ENCODE measurements at places on chromosomes 2 and 18. TPM values are rescaled to one million over a fixed set of nuclear protein-coding genes. Genes with fewer than 3 reads are reported as not detected.

- H3K36me3 ChIP-seq, result no peaks in the 10 kb centered on the region
- DNase-seq, result no peak
- no peak overlapping the region for H3K27ac ChIP-seq
- H3K4me3 ChIP-seq, result no peak overlapping the region
- H3K27me3 ChIP-seq, result no peaks in the 10 kb centered on the region
Measured at GRCh38 chr18:35510076-35510651, 12.4 kb upstream of the INO80C start.

DNA sequence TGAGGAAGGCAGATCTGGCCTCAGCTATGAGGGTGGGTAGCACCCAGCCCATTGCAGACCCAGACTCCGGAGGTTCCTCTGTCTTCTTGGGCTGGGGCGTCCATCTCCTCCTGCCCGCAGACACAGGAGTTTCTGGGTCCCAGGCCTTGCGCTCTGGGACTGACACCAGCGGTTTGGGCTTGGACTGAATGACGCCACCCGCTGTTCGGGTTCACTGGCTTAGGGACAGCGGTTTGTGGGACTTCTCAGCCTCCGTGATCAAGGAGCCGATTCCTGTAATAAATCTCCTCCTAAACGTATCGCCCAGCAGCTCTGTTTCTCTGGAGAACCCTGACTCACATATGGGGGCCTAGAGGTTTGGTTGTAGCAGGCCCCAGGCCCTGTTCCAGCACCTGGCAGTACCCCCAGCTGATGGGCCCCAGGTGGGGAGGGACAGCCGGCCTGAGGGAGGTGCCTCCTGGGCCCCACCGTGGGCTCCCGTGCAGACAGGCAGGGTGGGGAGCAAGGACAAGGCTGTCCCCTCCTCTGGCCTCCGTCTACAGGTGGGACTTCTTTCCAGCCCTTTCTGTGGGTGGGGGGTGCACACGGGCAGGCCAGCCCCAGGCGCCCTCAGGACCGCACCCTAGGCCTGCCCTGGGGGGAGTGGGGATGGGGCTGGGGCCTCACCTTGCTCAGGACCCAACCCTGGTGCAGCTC lies 4.5 kb upstream of the AQP12A start:
- H3K27me3 ChIP-seq, result no peaks in the 10 kb centered on the region
- H3K27ac ChIP-seq, result no peak overlapping the region
- no peak overlapping the region for H3K4me3 ChIP-seq
- no peaks in the 10 kb centered on the region for H3K36me3 ChIP-seq
- H3K4me1 ChIP-seq, result peaks cover 5% of the 10 kb centered on the region

DNA sequence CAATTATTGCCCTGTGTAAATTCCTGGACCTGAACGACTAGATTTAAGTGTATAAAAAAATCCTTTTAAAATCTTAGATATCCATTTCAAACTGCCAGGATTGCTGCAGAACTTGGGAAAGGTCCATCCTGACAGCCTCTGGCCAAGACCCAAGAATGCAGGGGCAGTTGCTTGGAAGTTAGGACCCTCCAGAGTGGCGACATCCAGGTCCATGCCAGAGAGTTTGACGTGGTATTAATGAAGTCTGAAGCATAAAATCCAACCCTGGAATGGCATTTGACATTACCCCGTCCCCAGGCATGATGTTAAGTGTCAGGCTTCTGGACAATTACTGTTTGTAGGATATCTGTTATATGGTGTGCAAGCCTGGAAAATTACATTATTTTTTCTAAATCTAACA lies 810.2 kb downstream of the CNTNAP5 start:
- H3K4me3 ChIP-seq, result no peak overlapping the region
- H3K27me3 ChIP-seq, result no peaks in the 10 kb centered on the region
- no peak for DNase-seq

- H3K36me3 ChIP-seq, result no peaks in the 10 kb centered on the region
- no peak for DNase-seq
- H3K4me1 ChIP-seq, result no peaks in the 10 kb centered on the region
- H3K4me3 ChIP-seq, result no peak overlapping the region
- no peaks in the 10 kb centered on the region for H3K27me3 ChIP-seq
Measured at GRCh38 chr2:200667413-200667812, 81.6 kb downstream of the AOX1 start.

LYPD6 gene
- not detected for polyA plus RNA-seq

- no peaks in the 10 kb centered on the region for H3K36me3 ChIP-seq
- no peak overlapping the region for H3K27ac ChIP-seq
- no peak overlapping the region for H3K4me3 ChIP-seq
- no peak for DNase-seq
- peaks cover 14% of the 10 kb centered on the region for H3K4me1 ChIP-seq
Measured at GRCh38 chr2:236176951-236177350, 8.8 kb upstream of the GBX2 start.

CDCA7 gene
- polyA plus RNA-seq, result 3.9 TPM

- H3K4me1 ChIP-seq, result no peaks in the 10 kb centered on the region
- H3K4me3 ChIP-seq, result no peak overlapping the region
- H3K27me3 ChIP-seq, result no peaks in the 10 kb centered on the region
- no peaks in the 10 kb centered on the region for H3K36me3 ChIP-seq
- no peak for DNase-seq
Measured at GRCh38 chr2:28709101-28709500, 42.5 kb upstream of the PPP1CB start.

GRCh38 chr18:75923169-75923568 lies 495.7 kb upstream of the SMIM21 start:
- H3K27me3 ChIP-seq, result no peaks in the 10 kb centered on the region
- DNase-seq, result no peak
- H3K36me3 ChIP-seq, result no peaks in the 10 kb centered on the region
- no peak overlapping the region for H3K27ac ChIP-seq
- no peak overlapping the region for H3K4me3 ChIP-seq
- no peaks in the 10 kb centered on the region for H3K4me1 ChIP-seq

DNA sequence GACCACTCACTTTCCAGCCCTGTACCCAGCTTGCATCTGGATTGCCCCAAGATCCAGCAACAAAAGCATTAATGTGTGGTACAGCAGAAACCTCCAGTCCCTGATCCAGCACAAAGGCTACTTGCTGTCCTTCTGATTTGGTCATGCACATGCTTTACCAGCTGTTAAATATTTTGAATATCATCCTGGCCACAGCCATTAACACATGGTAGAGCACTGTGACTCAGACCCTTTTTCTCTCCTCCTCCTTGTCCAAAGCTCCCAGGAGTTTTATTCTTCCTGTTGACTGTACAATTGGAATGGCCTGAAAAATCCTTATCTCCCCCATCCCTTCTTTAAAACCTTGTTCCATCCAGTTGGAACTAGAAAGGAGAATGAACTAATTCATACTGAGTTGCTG lies 419.7 kb upstream of the TNP1 start:
- H3K36me3 ChIP-seq, result no peaks in the 10 kb centered on the region
- no peak overlapping the region for H3K4me3 ChIP-seq
- no peak for DNase-seq
- no peaks in the 10 kb centered on the region for H3K27me3 ChIP-seq
- H3K4me1 ChIP-seq, result no peaks in the 10 kb centered on the region

GRCh38 chr2:69291004-69291650 lies 95.9 kb downstream of the GFPT1 start:
- no peak overlapping the region for H3K27ac ChIP-seq
- H3K4me1 ChIP-seq, result no peaks in the 10 kb centered on the region
- DNase-seq, result no peak
- H3K27me3 ChIP-seq, result no peaks in the 10 kb centered on the region
- H3K4me3 ChIP-seq, result no peak overlapping the region

DNA sequence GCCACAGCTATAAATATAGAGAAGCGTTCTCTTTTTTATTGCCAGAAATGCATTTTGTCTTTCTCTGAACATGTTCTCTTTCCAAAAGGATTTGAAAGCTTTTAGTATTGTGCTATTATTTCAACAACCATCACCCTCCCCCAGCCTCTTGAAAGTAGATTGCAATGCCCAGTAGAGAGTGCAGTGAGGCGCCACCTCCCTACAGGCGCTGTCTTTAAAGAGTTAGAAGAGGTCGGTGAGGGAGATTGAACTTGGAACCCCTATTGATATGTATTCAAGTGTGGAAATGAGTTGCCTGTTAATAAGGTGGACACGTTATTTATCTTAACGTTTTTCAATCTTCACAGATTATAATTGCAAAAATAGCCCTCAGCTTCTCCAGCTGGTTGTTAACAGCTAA lies 360.3 kb downstream of the LRP1B start:
- H3K27me3 ChIP-seq, result no peaks in the 10 kb centered on the region
- H3K4me3 ChIP-seq, result no peak overlapping the region

GRCh38 chr2:202908186-202908585 lies 3.3 kb downstream of the WDR12 start:
- no peak overlapping the region for H3K4me3 ChIP-seq
- no peak for DNase-seq
- no peaks in the 10 kb centered on the region for H3K27me3 ChIP-seq
- H3K36me3 ChIP-seq, result no peaks in the 10 kb centered on the region
- H3K4me1 ChIP-seq, result peaks cover 13% of the 10 kb centered on the region

GRCh38 chr18:7872569-7872968 lies 305.5 kb downstream of the PTPRM start:
- H3K27me3 ChIP-seq, result no peaks in the 10 kb centered on the region
- no peak overlapping the region for H3K4me3 ChIP-seq
- no peak for DNase-seq
- H3K27ac ChIP-seq, result no peak overlapping the region

GPAT2 gene
- 3.6 TPM for polyA plus RNA-seq

- H3K27me3 ChIP-seq, result no peaks in the 10 kb centered on the region
- no peak overlapping the region for H3K27ac ChIP-seq
- DNase-seq, result no peak
Measured at GRCh38 chr2:239252801-239253200, 148.0 kb downstream of the HDAC4 start.

Data from CD4-positive, alpha-beta memory T cell (primary cell).